ENCODE measurements at places on chromosomes 1 and 21.

DNA sequence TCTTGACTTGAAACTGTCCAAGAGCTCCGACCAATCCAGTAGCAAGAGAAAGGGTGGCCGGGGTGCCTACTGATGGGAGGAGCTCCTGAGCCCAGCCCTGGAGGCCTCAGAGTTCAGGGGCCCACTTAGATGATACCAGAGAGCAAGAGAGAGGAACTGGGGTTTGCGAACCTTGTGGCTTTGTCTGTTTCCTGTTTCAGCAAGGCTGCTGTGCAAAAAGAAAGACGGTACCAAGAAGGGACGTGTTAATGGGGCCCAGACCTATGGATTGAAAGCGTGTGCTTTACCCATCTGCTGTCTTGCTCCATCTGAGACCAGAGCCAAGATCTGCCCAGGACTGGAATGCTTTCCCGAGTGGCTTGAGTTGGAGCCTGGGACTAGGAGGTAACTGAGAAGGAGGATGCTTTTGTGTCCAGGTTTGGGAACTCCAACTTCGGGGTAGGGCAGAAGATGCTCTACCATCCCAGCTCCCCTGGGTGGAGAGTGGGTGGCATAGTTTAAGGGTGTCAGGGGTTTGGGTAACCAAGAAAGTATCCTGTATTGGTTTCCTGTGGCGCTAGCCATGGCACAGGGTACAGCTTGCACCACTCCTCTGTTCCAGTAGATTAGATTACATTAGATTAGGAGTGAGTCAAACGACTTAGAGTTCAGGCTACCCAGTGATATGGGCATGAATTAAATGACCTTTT, at the start of gene TRAF3IP3:
Gene TRAF3IP3, plus strand, starts transcription at position 128 of the 689 bp plus-strand sequence. CDS start 3,987 bp downstream, outside the sequence.
- DNase-seq: peak; percentile 92

- DNase-seq: no peak
Observed at GRCh38 chr1:37533317-37534093, 18.9 kb upstream of the MEAF6 start.

DNA sequence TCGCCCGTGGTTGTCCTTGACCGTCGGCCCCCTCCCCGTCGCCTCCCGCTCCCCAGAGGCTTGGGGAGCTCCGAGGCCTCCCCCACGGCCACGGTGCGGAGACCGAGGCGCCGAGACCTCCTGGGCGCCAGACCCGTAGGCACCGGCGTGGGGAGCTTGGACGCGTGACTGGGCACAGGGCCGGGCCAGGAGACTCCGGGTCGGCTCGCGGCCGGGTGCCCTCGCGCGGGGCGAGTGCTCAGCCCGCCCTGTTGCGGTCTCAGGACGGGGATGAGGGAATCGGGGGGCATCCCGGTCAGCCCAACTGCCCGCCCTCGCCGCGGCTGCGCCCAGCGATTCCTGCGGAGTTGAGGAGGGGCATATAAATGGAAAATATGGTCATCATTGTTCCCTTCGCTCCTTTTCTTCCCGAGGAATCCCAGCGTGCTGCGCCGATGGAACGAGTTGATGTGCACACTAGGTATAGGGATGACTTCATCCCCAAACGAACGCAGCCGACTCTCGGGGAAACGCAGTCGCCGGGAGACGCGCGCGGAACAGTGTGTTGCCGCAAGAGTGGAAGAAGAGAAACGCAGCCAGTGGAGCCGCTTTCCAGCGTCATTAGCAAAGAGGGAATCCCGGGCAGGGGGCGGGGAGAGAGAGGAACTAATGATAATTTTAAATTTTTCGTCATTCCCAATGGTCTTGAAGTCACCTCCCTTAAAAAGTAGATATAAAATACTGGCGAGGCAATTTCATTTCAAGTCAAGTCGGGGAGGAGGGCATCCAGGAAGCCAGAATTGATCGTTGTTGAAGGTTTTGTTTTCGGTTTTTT, 747 bp upstream of the ENAH start:
- peak; percentile 10 for DNase-seq

- no peak for DNase-seq
Observed at GRCh38 chr1:48035371-48036141, 38.4 kb upstream of the TRABD2B start.

DNA sequence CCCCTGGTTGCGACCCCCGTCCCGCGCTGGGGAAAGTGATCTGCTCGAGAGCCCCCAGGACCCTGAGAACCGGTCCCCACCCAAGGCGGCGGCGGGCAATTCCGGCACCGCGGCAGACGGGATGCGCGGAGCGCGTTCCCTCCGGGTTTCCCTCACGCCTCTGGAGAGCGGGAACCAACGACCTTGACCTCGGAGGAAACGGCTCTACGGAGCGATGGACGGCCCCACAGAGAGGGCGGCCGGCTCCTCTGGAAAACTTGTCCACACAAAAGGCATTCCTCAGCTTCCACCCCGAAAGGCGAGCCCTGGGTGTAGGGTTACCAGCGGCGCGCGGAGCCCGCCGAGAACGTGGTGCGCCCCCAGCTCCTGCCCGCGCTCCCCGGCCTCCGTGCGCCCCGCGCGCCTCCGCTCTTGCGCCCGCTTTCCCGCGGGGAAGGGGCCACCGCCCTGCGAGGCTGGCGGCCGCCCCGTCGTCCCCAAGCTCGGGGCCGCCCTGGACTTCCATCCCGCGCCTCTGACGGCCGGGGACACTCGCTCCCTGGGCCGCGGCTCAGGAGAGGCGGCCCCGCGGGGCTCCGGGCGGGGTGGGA, 391 bp upstream of the KIAA1614 start:
- no peak for DNase-seq

GRCh38 chr1:208318150-208318734, 74.1 kb upstream of the PLXNA2 start:
- DNase-seq: no peak

DNA sequence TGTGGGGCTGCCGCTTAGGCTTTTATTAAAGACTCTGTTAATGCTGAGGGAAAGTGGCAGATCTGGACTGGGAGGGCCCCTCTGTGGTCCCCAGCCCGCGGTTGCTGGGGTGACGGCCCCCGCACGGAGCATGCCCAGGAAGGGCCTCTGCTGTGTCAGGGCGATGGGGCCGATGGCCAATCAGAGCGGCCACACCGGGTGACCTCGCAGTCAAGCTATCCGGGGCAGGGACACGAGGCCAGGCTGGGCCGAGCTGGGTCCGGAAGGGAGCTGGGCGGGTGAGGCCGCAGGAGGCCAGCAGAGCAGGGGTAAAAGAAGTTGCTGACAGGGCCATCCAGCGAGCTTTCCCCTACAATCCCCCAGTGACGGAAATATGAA, 145.1 kb downstream of the CASZ1 start:
- no peak for DNase-seq

DNA sequence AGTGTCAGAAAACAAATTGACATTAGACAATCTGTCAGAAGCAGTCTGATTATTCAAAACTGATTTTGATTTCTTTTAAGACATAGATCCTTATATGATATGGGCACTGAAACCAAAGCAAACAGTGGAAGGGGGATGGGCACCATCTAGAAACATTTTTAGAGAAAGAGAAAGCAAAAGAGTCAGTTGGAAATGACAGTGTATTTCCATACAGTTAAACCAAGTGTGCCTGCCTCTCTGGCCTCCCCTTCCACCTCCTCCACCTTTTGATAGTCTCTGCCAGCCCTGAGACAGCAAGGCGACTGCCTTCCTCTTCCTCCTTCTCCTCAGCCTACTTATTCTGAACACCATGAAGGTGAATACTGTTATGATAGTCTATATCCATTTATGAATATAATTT, 949.7 kb downstream of the AMY1C start:
- DNase-seq: no peak

- peak; percentile 62 for DNase-seq
Observed at GRCh38 chr1:86460998-86461397, 7.7 kb upstream of the CLCA1 start.

GRCh38 chr21:33036430-33037162, 10.9 kb downstream of the OLIG2 start:
- DNase-seq: peak; percentile 76

GRCh38 chr1:41013796-41014195, 7.7 kb downstream of the SLFNL1 start:
- no peak for DNase-seq

- DNase-seq: peak; percentile 8
Observed at GRCh38 chr1:175287377-175287776, 94.8 kb upstream of the KIAA0040 start.

DNA sequence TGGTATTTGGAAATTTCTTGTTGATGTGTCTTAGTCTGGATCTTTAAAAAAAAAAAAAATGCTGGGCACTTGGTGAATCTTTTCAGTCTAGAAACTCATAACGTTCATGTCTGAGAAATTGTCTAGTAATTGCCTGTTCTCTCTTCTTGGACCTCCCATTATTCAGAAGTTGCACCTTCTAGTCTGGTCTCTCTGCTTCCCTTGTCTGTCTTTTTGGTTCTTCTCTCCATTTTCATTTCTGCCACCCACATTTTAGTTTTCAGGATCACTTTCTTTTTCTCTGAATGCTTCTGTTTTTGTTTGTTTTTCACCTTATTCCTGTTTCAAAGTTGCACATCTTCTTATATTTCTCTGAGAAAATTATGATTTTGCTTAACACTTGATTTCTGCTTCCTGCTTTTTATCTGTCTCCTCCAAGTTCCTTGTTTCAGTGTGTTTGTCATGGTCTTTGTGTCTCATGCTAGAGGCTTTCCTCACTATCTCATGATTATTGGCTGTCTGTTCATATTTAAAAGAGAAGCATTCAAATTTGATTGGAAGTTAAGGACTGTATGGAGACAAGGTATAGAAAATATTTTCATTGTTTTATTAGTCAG, 21.3 kb downstream of the BACE2 start:
- DNase-seq: no peak

- DNase-seq: no peak
Observed at GRCh38 chr1:219575563-219575962, 37.3 kb downstream of the ZC3H11B start.

DNA sequence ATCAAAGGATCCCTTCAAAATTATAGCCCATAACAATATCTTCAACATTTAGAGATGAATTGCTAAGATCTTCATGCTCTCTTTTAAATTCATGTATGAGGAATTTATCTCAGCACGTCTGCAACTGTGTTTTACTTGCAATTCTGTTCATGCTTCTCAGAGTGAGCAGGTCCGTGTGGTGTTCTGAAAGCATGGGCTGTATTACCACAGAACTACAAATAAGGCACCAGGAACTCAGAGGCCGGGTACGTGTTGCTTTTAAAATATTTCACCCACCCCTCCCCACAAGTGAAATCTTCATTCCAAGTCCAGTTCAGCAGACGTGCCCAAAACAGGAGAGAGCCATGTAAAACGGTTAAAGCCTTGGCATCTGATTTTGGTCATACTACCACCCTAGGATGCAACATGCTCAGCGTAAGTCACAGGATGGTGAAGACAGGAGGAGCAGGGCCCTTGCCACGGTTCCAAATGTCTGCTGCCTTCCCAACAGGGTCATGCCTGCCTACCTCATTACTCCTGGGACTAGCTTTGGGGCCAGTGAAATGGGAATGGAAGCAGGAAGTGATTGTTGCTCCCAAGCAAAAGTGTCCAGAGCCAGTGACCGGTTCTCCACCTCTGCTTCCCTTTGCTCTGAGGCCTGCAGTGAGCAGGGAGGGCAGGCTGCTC, 133.7 kb downstream of the PTPN14 start:
- DNase-seq: no peak
